Iris pigment epithelial cell (primary cell): ENCODE measurements at places on chromosomes 2 and 18.
A peak's percentile ranks its signal among the peaks of the same experiment; 100 is the strongest.

GRCh38 chr18:40208958-40209357 lies 1746.1 kb upstream of the PIK3C3 start:
- DNase-seq: no peak

DNA sequence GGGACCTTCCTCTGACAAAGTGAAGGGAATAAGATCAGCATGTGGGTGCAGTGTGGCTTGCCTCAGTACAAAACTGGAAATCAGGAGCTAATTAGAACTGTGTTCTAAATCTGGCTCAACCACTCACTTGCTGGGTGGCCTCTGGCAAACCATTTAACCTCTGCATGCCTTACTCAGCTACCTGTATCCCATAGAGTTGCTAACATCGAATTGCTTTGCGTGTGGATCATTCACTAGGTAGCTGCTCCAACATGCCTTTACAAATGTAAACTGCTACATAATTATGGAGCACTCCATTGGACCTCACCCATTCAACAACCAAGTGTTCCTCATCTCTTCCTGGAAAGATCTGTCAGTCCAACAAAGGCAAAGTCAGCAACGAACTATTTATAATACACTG lies 19.0 kb downstream of the PLEKHM3 start:
- no peak for DNase-seq

DNA sequence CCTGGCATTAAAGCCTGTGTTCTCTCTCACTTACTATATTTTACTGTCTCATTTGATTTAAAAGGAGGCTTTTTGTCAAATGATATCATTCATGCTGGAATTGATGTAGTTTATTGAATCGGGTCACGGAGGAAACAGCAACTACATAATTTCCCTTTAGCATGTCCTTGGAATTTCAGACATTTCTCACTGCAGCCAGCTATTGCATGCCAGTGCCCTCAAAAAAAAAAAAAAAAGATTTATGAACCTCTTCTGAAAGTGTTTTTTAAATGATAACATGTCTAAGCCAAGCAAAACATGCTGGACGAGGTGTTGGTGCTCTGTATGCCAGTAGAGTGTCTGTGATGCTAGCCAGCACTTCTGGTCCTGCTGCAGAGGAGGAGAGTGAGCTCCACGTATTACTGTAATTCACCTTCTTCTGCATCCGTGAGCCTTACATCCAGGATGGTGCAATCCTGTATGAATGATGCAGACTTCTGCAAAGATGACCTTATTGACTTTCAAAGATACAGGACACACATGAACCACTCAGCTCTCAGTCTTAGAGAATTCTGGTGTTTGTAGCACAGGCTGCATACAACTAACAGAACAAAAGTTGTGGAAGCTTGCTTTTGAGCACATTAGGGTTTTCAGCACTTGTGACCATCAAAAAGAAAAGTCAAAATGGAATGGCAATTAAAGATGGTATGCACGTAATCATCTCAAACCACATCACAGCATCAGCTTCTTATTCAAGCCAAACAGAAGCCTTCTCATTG lies 31.1 kb downstream of the UGP2 start:
- no peak for DNase-seq

DNA sequence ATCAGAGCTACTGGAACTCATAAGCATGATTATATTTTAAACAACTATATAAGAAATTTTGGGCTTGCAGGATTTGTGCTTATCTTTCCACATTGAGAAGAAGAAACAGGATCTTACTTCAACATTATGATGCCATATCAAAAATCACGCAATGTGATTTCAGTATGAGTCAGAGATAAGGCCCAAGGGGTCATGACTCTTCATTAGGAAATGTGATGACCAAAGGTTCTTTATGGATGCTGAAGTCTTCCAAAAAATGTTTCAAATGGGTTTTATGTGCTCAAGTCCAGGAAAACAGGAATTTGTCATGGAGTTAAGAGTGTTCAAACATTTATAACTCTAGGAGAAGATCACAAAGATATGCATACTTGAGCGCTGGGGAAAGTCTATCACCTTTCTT lies 7.8 kb upstream of the SERPINB2 start:
- peak; percentile 33 for DNase-seq

GRCh38 chr18:48662011-48662661 lies 123.3 kb downstream of the CTIF start:
- peak; percentile 87 for DNase-seq

DNA sequence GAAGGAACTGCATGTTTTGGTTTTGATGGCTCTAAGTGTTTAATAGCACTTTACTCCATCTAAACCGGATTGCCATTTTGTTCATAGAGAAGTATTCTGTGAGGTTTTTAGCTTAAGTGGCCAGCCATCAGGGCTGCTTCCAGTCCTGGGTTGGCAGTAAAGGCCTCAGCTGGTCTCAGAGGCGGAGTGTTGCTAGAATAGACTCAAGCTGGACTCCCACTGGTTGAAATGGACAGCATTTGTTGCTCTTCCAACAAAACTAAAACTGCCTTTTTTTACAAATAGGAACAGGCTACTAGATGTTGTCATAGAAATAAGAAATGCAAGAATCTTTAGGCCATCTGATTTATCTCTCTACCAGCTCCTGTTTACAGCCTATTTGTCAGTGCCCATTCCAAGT lies 126.4 kb downstream of the MAIP1 start:
- no peak for DNase-seq

DNA sequence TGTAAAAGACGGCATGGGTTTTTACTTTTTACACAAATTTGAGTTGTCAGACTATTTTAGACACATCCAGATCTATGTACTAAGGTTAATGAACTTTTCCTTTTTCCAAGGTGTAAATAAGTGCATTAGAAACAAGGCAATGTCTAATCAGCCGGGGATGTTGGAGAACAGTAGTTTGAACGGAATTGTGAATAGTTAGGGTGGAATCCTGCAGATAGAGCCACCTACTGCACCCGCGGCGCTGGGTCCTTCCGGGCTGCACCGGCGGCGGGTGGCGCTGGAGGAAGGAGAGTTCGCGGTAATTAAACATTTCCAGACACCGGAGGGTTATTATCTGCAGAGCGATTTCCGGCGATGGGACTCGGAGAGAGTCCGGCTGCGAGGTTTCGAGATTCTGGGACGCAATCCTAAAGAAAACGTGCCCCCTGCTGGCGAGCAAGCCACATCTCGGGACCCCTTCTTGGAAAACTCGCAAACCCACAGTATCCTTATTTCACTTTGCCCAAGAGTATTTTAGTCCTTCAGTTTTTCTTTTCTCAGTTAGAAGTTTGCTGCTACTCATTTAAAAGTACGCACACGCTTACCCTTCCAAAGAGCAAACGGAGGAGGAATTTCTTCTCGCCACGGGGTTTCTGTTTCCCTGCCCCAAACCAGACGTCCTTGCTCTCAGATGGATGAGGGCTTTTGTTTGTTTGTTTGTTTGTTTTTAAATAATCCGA lies 4.5 kb upstream of the OSR1 start:
- DNase-seq: peak; percentile 80

- peak; percentile 69 for DNase-seq
Observed at GRCh38 chr2:203688798-203689197, 17.6 kb upstream of the CD28 start.

GRCh38 chr2:214139630-214140284 lies 271.1 kb upstream of the VWC2L start:
- no peak for DNase-seq

GRCh38 chr2:205510345-205510744 lies 172.0 kb upstream of the NRP2 start:
- no peak for DNase-seq

DNA sequence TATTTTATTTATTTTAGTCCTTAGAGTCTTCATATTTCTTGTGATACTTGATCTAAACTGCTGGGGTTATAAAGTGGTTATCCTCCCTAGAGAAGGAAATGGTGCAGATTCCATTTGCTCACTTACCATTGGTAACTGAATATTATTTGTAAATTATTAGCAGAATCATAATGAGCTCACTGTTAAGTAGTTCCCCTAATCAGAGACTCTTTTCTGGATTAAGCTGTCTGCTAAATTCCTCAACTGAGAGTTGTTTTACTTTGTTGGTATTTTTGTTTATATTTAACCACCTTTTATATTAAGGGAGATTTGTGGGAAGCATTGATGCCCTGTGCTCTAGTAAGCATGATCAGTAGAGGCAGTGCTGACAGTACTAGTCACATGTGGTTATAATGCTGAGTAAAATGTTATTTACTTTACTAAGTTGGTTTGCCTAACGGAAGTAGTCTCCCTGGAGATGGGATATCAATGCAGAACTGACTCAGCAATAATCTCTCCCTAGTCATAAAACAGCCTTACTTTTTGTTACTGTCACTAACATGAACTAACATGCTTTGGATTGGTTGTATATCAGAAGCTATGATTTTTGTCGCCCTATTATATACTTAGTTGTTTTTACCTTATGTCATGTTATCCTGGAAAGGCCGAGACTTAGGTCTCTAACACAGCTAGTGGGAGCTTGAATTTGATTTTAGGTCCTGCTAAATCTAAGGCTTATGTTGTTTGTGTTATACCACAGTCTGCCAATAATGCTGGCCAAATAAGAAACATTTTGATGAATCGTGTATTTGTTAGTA lies 166.7 kb downstream of the MCFD2 start:
- peak; percentile 87 for DNase-seq

- peak; percentile 45 for DNase-seq
Observed at GRCh38 chr2:66803726-66804125, 368.8 kb downstream of the MEIS1 start.

DNA sequence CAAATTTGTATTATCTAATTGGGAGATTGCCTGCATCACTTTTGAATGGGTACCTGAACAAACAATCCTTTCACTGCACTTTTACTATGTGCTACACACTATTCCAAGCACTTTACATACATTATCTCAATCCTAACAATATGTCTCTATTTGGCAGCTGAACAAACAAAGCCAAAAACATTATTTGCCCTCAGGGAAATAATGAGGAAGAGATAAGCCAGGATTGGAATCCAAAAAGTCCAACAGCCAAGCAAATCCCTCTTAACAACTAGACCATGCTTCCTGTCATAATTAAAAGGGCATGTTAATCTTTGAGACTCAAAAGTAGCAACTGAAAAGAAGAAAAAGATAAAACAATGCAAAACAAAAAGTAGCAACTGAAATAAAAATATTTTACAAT lies 32.1 kb downstream of the RPRD1A start:
- DNase-seq: no peak

- DNase-seq: no peak
Observed at GRCh38 chr2:135202751-135203150, 150.7 kb downstream of the RAB3GAP1 start.

GRCh38 chr2:130160131-130160530 lies 15.2 kb upstream of the CCDC74B start:
- DNase-seq: no peak

DNA sequence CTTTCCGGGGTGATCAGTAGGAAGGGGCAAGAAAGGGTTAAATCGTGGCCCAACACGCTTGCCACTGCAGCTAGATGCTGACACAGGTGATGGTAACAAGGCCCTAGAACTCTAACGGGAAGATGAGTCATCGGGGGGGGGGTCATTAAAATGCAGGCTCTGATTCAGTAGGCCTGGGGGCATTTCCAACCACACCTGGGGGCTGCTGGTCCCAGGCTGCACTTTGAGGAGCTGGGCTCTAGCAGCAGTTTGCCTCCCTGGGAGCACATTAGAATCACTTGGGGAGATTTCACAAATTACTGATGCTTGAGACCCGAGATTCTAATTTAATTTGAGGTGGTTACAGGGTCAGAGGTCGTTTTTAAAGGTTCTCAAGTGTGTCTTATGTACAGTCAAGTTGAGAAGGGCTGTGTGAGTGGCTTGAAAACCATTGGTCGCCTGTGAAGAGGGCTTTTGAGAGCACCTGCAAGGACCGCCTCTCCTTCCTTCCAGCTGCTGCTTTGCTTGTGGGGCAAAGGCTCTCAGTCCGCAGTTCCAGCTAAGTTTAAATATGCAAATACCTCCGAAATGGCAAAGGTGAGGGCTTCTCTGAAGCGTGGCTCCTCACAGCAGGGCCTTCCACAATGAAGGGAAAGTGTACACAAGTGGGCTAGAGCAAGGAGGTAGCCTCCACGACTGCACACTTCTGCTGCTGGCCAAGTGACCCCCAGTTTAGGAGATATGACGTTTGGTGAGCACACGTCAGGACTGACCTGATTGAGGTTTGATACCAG lies 128.0 kb upstream of the MSH6 start:
- no peak for DNase-seq

DNA sequence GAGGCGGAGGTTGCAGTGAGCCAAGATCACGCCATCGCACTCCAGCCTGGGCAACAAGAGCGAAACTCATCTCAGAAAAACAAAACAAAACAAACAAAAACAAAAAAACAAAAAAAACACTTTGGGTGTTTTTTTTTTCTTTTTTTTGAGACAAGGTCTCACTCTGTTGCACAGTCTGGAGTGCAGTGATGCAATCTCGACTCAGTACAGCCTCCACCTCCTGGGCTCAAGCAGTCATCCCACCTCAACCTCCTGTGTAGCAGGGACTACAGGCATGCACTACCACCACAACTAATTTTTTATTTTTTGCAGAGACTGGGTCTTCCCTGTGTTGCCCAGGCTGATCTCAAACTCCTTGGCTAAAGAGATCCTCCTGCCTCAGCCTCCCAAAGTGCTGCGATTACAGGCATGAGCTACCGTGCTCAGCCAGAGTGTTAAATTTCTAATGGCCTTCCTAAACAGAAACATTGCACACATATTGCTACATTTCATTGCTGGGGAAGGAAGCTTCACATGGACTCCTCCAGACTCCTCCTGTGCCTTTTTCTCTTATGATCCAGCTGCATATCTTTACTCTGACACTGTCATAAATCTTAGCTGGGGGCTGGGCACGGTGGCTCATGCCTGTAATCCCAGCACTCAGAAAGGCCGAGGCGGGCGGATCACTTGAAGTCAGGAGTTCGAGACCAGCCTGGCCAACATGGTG lies 19.7 kb downstream of the STARD7 start:
- peak; percentile 35 for DNase-seq

DNA sequence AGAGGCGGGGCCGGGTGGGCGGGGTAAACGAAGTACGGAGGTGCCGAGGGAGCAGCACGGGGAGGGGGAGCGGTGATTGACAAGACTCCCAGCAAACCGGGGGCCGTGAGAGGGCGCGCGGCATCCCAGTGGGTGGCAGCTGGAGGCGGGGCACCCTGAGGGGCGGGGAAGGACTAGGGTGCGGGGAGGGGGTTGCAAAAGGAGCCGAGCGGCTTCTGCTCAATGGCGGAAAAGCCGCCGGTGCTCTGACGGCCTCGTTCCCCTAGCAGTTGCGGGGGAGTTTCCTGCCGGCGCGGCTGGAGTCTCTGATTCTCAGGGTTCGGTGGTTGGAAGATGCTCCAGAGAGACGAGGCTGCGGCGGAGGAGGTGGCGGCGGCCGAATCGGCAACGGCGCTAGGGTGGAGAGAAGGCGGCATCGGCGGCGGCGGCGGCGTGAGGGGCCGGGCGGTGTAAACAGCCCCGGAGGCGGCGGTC lies at the start of gene PPM1B:
PPM1B (plus strand) TSS at position 195 of the 474 bp plus-strand sequence. CDS start 32,325 bp downstream, outside the sequence.
- DNase-seq: no peak

DNA sequence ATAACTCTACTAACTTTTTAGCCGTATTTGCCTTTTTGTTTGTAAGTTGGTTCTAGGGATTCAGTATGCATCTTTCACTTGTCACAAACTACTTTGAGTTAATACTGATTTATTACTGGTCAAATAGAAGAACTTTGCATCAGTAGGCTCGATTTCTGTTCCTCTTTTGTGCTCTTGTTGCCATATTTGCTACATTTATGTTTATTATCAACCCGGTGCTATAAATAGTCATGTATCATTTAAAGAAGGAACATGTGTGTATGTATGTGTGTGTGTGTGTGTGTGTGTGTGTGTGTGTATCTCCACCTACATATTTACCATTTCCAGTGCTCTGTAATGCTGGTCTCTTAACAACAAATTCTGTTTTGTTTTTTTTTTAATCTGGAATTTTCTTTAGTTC lies 79.6 kb upstream of the B3GNT7 start:
- no peak for DNase-seq
